Right hindlimb (tissue), 1 donor: ENCODE measurements at places on chromosomes 2 and 18.

DNA sequence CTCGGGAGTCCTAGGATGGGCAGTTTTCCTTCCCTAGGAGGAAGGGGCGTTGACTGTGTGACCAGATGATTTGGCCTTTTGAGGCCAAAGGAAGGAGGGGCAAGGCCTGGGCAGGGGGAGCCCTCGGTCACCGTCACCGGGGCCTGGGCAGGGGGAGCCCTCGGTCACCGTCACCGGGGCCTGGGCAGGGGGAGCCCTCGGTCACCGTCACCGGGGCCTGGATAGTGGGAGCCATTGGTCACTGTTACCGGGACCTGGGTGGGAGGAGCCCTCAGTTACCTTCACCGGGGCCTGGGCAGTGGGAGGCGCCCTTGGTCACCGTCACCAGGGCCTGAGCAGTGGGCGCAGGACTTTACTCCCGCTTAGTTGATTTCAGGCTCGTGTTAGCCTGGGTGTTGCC, 17.3 kb downstream of the D2HGDH start:
- no peak for DNase-seq

DNA sequence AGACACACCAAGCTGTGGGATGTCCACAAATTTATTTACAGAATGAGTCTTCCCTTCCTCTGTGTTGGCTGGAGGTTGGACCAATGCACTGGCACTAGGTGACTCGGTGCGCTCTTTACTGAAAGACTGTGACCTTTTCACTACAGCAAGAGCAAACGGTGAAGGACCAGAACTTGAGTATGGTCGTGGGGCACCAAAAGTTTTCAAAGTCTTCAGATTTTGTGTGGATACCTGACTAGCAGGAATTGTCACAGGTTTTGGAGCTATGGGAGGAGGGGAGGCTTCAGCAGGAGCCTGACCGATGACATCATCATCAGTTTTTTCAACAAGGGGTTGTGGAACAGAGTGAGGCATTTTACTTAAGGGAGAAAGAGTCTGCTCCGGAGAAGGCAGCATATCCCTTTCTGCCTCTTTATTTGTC, 73.0 kb upstream of the GRB14 start:
- no peak for DNase-seq

DNA sequence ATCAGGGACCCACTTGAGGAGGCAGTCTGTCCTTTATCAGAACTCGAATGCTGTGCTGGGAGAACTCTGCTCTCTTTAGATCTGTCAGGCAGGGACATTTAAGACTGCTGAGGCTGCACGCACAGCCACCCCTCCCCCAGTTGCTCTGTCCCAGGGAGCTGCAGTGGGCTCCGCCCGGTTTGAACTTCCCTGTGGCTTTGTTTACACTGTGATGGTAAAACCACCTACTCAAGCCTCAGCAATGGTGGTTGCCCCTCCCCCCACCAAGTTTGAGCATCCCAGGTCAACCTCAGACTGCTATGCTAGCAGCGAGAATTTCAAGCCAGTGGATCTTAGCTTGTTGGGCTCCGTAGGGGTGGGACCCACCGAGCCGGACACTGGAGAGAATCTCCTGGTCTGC, 11.8 kb upstream of the LHCGR start:
- no peak for DNase-seq

DNA sequence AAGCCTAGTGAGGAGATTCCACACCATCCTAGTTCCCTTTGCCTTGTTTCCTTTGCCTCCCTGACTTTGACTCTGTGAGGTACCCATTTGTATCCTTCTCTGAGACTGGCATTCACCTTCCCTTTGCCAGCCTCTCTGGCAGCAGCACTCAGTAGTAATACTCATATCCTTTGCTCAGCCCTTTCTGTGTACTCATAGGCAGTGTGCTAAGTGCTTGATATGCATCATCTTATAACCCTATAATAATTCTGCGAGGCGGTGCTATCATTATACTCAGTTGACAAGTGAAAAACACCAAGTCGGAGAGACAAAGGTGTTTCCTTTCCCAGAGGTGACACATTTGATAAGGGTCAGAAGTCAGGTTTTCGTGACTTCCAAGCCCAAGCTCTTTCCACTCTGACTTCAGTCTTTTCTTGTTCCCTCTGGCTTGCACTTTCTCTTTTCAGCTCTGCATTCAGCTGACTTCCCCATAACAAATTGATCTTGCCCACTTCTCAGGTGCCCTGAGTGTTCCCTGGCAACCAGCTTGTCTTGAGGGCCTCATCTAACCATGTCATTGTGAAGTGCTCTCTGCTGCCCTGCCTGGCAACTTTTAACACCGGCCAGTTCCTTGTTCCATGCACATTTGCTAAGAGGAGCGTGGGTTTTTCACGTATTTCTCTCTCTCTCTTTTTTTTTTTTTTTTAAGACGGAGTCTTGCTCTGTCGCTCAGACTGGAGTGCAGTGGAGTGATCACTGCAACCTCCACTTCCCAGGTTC, 94.5 kb upstream of the UPP2 start:
- DNase-seq: no peak

- no peak for DNase-seq
These were observed 61.4 kb upstream of the ASAP2 start for GRCh38 chr2:9145109-9145751.

DNA sequence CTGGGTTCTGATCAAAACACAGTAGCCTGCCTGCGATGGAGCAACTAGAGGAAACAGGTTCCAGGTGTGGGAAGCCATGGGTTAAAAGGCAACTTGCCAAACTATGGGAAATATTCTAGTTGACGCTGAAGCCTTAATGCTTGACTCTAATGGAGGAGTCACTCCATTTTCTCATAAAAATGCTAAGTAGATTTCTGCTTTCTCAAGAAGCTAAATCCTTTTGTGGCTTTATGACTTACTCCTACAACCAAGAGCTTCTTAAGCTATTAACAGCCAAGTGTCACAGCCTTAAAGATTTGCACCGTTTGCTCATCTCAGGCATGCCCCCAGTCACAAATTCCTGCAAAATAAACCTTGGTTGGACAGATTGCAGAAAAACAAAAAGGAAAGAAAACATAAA, 25.2 kb downstream of the ANKRD44 start:
- no peak for DNase-seq

GRCh38 chr2:58620093-58620492, 379.0 kb upstream of the FANCL start:
- DNase-seq: no peak

DNA sequence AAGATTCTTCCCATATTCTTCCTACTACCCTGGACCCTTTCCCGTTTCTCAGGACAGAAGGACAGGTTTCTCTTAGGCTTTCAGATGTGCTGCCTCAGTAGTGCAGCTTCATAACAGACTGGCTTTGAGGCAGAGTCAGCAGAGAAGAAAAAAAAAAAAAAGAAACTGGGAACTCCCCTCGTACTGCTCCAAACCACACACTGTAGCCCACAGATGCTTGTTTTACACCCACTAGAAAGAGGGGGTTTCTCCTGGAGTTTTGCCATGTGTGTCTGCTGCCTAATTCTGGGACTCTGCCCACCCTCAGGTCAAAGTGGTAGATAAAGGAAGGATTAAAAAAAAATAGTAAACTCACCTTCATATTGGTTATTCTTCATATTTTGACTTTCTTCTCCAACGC, 95.9 kb downstream of the NCOA1 start:
- DNase-seq: no peak

GRCh38 chr2:195560209-195560895, 96.7 kb upstream of the SLC39A10 start:
- DNase-seq: no peak

DNA sequence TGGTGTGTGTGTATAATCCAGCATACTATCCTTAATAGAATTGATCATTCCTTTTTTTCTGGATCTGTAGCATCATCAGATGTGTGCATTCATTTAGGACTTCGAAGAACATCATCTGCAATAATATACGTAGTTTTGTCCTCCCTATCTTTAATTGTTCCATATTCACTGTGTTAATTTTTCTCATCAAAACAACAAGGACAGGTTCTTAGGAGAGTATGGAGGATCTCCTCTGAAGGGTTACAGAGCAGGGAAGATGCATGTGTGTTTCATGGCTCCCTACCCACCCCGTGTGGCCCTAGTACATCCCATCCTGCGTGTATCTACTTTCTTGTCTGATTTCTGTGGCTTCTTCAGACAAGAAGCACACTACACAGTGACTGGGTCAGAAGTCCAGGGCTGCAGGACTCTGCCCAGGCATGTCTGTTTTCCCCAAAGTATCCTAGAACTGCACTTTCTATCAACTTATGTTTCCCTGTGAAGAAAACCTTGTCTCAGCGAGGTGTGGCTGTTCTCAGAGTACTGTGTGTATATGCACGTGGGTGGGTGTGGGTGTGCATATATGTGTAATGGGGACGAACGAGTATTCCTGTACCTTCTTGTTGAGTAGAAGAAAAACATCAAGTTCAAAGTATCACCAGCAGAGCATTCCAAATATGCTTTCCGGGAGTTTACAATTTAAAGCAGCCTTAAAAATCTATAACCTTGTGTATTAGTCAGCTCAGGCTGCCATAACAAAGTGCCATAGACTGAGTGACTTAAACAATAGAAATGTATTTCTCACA, 220.4 kb upstream of the FOSL2 start:
- DNase-seq: no peak

GRCh38 chr2:9212661-9213411, 6.2 kb downstream of the ASAP2 start:
- DNase-seq: no peak

- DNase-seq: no peak
These were observed 1.1 kb downstream of the TFCP2L1 start for GRCh38 chr2:121283670-121284462.

GRCh38 chr2:191666732-191667131, 11.2 kb upstream of the NABP1 start:
- no peak for DNase-seq

DNA sequence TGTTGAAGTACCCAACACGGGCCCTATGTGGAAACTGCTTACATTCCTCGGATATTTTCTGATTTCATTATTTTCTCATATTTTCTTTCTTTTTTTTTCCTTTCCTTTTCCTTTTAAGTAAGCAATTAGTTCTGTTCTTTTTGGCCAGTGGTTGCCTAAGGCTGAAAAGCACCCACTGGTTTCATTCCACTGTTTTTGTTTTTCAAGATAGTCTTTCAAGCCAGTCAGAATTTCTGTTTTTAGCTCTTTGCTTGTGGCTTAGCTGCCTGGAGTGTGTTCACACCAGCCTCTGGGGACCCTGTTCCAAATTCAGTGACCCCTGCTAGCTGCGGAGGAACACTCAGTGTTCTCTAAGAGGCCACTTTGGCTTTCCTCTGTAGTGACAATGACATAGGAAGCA, 73.6 kb downstream of the NRP2 start:
- DNase-seq: no peak

DNA sequence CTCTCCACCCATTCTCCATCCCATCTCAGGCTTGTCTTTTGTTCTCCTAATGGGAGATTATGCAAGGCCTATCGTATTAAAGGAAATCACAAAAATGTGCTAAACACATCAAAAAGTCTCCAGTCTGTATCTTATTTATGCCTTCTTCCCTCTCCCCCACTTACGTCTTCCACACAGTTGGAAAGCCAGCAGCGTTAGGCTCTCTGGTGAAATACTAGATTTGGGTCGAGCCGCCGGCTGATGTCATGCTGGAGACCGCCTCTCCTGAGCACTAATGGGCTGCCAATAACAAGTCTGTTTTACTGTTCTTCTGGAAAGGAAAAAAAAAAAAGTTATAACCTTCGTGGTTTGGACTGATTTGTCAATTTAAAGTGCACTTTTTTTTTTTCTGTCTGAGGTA, 182.7 kb upstream of the SIX2 start:
- DNase-seq: peak; percentile 91

GRCh38 chr2:217027414-217027813, 167.6 kb upstream of the TNP1 start:
- no peak for DNase-seq

GRCh38 chr18:32576296-32576916, 105.7 kb upstream of the GAREM1 start:
- DNase-seq: peak; percentile 53

- DNase-seq: no peak
These were observed 156.2 kb upstream of the KCNH7 start for GRCh38 chr2:162994718-162995117.

DNA sequence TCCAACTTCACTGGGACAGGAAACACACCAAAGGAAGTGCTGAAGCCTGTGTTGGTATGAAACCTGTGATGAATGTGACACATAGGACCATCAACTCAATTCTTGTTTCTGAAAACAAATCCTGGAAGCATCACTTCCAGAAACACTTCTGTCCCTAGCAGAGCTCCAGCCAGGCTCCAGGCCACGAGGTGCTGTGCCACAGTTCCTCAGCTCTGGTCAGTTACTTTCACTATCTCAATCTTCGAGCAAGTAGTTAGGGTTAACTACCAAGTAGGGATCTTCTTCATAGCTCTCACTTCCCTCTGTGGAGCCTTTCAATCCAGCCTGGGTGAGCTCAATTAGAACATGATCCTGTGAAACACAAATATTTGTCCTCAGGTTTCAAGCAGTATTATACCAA, 3.6 kb upstream of the LCT start:
- no peak for DNase-seq

DNA sequence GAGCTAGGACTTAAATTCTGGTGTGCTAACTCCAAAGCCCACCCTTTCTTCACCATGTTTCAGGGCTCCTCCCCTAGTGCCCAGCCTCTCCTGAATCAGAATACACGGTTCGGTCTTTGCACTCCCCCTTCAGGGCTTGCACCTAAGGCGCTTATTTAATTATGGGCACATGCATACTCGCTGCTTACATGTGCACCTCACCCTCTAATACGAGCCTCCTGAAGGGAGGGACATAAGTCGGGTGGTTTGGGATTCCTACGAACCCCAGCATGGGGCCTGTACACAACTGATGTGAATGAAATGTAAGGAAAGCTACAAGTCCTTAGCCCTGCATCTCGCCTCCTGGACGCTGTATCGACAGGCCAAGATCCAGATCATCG, 435 bp downstream of the IFT172 start:
- DNase-seq: no peak

DNA sequence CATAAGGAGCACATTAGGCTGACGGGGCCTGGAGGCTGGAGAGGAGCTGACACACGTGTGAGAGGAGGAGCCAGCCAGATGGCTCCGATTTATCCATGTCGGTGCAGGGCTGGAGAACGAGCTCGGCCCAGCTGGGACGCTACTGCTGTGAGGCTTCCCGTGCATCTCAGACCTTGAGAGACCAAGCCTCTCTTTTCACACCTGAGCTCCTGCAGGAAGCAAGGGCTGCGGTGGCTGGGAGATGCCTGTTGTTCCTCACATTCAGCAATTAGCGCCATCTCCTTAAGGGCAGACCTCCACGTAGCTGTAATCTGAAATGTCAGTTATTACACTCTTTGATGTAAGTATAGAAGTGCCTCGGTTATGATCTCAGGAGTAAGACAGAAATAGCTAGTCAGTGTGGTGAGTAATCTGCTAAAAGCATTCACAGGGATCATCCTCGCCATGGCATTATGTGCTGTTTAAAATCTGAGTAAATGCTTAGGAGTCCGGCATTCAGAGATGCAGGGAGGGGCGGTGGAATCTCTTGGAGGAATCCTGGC, 107.9 kb downstream of the PRKCE start:
- DNase-seq: peak; percentile 71

GRCh38 chr2:3265981-3266924, 111.4 kb downstream of the EIPR1 start:
- DNase-seq: no peak
